ENCODE measurements at places on chromosomes 7 and 10. TPM values are rescaled to one million over a fixed set of nuclear protein-coding genes. Genes with fewer than 3 reads are reported as not detected.

DNAJC30 gene
- total RNA-seq: 2.7 TPM

DNA sequence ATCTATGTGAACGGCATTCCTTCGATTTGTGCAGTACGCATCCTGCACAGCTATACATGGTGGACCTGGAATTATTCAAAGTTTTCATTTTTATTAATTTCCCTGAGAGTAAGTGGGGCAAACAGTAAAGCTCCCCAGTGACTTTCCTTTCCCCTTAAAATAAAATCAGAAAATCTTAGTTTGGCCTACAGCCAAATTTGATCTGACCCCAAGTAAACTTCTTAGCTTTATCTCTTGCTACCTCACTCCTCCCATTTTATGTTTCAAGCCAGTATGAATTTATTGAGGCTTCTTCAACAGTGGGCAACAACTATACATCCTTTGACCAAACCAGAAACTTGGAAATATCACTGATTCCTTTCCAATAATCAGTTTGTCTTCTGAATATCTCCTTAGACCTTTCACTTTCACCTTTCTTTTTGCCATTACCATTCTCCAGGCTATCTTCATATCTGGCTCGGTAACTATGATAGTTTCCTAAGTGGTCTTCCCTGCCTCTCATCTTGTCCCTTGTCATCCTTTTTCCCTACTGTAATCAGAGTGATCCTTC is 11.1 kb downstream of the SPAG6 start:
- no peak for DNase-seq

DNA sequence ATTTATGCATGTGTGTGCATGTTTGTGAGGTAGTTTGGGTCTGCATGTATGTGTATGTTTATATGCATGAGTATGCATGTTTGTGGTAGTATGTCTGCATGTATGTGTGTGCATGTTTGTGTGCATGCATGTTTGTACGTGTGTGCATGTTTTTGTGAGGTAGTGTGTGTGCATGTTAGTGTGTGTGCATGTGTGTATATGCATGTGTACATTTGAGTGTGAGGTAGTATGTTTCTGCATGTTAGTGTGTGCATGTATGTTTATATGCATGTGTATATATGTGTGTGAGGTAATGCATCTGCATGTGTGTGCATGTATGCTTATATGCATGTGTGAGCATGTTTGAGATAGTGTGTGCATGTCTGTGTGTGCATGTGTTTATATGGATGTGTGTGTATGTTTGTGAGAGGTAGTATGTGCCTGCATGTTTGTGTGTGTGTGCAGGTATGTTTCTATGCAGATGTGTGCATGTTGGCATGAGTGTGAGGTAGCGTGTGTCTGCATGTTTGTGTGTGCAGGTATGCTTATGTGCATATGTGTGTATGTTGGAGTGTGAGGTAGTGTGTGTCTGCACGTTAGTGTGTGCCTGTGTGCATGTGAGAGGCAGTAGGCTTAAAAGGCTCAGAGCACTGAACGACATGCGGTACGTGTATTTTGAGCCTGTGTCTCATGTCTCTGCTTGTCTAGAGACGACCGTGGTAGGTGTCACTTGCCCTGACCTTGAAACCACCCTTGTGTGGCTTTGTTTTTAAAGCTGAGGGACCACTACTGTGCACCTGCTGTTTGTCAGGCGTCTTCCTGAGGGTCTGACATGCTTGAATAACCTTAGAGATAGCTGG is 43.7 kb downstream of the PFKP start:
- DNase-seq: no peak

- no peak for DNase-seq
These were observed 176.0 kb downstream of the KIAA1217 start for GRCh38 chr10:24384954-24385353.

GRCh38 chr7:127782654-127783559 is 130.9 kb downstream of the SND1 start:
- no peak for DNase-seq
